T-helper 22 cell (primary cell): ENCODE measurements at places on chromosomes 4 and X.

DNA sequence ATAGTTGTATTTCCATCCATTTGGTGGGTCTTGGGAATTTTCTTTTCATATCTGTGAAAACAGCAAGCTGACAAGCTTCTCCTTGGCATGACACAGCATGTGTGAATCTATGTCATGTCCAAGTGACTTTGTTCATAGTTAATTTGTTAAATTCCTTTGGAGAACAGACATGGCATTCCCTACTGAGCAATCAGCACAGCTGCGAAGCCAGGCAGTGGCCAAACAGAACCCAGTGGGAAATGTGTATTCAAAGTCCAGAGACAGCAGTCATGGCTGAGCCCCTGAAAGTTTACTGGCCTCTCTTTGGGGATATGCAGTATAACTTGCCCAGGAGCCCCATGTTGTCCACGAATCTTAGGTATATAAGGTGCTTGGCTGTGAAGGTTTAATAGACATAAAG lies 474.7 kb downstream of the NKX6-1 start:
- no peak for DNase-seq

GRCh38 chr4:74108457-74109115 lies 9.6 kb upstream of the CXCL2 start:
- no peak for DNase-seq

- DNase-seq: no peak
Measured at GRCh38 chrX:110675886-110676285, 119.7 kb downstream of the CHRDL1 start.

GRCh38 chr4:121535351-121535750 lies 154.5 kb upstream of the QRFPR start:
- DNase-seq: no peak

GRCh38 chrX:116824785-116825184 lies 362.0 kb upstream of the CT83 start:
- no peak for DNase-seq

GRCh38 chrX:23952984-23953907 lies 45.4 kb downstream of the CXorf58 start:
- DNase-seq: no peak

DNA sequence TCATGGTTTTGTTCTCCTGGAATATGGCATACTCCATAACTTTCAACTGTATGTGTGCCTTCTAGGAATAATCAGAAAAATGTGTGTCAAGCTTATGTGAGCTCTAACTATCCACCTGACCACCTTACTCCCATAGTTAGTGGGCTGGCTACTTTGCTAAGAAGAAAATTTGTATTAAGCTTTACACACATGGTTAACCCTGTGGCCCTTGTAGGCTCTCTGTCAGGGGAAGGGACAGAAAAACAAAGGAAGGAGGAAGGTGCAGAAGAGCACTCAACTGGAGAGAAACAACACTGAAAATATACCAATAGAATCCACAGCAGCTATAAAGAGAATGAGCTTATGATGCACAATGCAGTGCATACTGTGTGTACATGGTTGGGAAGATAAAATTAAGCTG lies 84.6 kb downstream of the PPP3CA start:
- no peak for DNase-seq

DNA sequence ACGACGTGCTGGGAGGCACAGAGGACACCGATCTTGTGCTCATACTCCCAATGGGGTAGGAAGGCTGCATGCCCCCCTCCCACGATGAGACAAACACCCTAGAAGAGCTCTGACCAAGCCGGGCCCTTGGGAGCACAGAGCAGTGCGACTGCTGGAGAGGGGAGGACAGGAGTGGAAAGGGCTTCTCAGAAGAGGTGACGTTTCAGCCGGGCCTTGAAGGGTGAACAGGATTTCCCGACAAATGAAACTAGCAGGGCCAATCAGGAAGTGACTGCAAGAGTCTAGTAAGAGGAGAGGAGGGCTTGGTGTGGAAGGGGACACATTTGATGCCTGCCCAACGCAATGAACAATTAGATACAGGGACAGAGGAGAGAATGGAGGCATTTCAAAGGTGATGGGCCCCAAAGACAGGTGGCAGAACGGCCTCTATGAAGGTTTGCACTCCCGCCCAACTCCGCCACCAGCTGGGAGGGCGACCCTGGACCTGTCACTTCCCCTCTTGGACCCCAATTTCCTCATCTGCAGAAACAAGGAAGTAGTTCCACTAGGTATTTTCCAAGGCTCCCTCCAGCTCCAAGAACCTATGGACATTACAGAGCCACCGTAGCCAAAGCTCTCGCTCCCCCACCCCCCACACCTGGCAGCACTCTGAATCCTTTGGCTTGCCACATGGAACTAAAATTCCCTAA lies 3.9 kb downstream of the HCFC1 start:
- no peak for DNase-seq

- DNase-seq: no peak
Measured at GRCh38 chr4:120352739-120353138, 286.1 kb upstream of the MAD2L1 start.

DNA sequence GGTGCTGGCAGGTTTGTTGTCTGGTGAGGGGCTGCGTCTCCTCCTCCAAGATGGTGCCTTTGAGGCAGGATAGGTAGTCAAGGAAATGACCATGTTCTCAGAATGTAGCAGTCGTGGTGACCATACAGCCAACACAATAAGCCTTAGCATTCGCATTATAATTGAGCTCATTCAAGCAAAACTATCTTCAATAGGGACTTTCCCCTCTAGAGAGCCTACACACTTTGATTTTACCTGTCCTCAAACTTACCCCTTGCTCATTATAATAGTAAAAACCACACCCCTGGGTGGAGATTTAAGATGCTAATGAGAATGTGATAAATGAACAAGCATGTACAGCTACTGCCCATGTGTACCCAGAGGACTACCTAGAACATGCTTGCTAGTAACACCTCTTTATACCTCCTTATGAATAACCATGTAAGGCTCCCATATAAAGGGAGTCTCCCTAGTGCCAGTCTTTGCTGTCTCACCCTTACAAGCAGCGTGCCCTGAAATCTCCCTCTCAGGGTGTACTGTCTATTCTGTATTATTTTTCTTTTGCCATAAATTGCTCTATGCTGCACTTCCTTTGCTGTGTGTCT lies 48.2 kb downstream of the FGFBP1 start:
- DNase-seq: no peak

DNA sequence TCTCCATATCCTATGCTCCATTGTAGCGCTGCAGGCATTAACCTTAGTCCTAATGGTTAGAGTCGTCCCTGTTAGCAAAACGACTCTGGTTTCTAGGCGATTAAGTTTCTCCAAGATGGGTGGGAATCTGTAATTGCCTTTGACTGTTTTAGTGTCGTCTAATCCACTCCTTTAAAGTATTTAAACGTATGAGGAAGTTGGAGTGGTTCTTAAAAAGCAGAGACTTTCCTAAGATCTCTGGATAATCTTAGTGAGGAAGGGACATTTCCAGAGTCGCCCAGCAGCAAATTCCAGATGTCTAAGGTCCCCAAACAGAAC lies 285 bp downstream of the MRPS18C start:
- DNase-seq: no peak

DNA sequence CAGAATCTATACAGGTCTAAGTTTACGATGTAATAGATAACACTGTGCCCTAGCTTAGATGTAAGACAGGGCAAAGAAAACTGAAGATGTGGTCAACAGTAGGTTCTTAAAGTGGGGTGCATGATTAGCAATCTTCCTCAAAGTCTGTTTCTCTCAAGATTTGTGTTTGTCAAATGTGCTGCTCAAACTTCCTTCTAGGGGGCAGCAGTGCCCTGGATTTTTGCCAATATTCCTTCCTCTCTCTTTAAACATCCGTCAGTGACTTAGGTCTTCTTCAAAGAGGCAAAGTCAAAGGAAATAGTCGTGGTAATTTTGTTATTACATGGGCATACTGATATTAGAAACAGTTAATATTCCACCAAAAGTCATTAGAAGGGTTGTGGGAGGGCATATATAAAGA lies 4.2 kb upstream of the PDHA2 start:
- DNase-seq: no peak

DNA sequence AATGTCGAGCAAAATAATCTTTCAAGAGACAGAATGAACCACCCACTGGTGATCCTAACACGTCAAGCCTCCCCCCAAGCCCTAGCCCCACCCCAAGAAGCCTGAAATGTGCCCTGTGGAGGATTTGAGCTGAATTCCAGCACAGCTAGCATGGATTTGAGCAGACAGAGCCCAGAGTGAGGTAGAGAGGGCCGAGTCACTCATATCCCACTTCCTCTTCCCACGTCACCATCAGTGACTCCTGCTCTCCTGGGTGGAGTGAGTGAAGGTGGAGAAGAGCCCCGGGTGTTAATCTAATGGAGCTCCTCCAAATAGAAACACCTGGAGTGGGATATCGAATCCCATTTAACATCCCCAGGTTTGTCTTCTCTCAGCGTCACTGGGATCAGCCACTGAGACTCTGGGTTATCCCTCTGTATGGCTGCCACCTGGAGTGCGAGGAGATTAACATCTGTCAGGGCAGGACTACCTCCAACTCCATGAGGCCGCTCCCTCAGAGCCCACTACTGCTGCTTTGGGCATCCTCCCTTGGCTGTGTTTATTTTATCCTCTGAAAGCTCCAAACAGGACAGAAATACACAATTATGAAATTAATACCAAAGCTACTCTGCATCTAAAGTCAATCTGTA lies 136.6 kb downstream of the NWD2 start:
- no peak for DNase-seq

DNA sequence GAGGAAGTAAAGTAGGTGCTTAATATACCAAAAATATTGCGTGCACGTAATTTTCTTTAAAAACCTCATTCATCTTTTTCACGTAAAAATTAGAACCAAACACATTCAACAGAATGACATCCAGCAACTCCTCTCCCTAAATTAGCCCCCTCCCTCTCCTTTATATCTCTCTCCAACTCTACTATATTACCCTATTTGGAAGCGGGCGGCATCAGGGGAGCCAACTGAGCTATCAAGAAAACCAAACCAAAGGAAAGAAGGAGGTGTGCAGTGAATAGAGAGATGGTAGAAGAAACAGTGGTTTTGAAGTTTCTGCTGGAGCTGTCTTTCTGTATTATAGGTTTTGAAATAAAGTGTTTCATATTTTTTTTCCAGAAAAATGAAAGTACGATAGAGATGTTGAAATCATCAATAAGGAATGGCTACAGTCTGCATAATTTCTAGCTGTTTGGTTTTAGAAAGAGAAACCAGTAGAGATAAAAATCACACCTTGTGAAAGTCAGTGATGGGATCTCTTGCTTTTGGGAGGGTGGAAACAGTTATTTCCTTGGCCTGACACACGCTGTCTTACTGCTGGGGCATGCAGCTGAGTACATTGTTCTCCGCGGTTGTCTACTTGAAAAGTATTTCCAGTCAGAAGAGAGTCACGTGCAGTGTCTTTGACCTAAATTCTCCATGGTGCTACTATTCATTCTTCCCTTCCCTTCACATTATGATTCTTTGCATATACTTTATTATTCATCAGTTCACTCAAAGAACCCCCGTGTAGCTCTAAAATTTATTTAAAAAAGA lies 94.1 kb upstream of the WDR17 start:
- no peak for DNase-seq

GRCh38 chr4:16585053-16585452 lies 313.4 kb downstream of the LDB2 start:
- no peak for DNase-seq

GRCh38 chrX:81195712-81196111 lies 6.0 kb downstream of the HMGN5 start:
- peak; percentile 18 for DNase-seq

GRCh38 chr4:117874216-117874615 lies 160.1 kb upstream of the NDST3 start:
- DNase-seq: no peak

DNA sequence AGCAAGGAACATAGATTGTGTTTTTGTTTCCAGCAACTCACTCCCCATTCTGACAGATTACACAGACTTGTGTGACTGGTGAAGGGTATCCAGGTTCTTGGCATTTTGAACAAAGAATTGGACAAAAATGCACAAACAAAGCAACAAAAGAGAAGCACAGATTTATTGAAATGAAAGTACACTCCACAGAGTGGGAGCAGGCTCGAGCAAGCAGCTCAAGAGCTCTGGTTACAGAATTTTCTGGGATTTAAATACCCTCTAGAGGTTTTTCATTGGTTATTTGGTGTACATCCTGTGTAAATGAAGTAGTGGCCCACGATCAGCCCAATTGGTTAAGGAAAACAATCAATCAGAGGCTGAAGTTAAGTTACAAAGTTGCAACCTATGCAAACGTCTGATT lies 155.0 kb upstream of the JADE1 start:
- no peak for DNase-seq

GRCh38 chrX:120321520-120322281 lies 10.4 kb upstream of the TMEM255A start:
- DNase-seq: no peak

DNA sequence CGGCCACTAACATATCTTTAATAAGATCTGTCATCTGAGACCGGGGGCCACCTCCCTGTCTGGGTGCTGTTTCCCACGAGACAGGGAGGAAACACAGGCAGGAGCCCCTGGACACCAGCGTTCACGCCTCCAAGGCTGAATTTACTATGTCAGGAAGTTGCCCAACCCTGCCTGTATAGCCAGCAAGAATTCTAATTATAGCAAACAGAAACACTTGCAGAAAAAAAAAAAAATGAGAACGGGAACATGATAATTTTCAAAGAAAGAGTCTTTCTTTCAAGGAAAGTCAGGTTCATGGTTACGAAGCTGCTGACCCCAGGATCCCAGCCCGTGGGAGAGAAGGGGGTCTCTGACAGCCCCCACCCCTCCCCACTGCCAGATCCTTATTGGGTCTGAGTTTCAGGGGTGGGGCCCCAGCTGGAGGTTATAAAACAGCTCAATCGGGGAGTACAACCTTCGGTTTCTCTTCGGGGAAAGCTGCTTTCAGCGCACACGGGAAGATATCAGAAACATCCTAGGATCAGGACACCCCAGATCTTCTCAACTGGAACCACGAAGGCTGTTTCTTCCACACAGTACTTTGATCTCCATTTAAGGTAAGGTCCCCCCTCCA lies at the start of gene IL3RA:
IL3RA (plus strand) TSS at position 455 of the 613 bp plus-strand sequence. CDS start 4,981 bp downstream, outside the sequence.
- no peak for DNase-seq

DNA sequence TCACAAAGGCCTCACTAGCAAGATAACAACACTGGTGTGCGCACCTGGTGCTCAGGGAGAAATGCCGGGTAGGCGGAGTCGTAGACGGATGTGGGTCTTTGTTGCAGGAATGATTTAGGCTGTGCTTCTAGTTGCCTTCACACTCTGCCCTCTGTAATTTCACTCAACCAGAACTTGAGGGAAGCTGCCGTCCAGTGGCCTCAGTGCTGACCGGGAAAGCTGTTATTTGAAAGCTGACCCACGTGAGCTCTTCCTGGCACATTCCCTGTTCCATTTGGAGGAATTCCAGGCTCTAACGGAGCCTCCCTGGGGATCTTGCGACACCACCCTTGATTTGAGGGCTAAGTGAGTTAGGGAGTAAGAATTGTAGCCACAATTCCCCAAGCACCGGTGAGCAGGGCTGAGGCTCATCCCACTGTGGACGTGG lies 15.9 kb downstream of the SH3TC1 start:
- no peak for DNase-seq

- peak; percentile 49 for DNase-seq
Measured at GRCh38 chr4:77072195-77072753, 3.5 kb downstream of the CCNI start.

- no peak for DNase-seq
Measured at GRCh38 chrX:13452283-13452682, 117.1 kb upstream of the EGFL6 start.

GRCh38 chrX:149069899-149070298 lies 435.2 kb downstream of the IDS start:
- no peak for DNase-seq

- DNase-seq: no peak
Measured at GRCh38 chr4:101724093-101724492, 66.4 kb upstream of the BANK1 start.
